ENCODE measurements at places on chromosomes 12 and 14.

DNA sequence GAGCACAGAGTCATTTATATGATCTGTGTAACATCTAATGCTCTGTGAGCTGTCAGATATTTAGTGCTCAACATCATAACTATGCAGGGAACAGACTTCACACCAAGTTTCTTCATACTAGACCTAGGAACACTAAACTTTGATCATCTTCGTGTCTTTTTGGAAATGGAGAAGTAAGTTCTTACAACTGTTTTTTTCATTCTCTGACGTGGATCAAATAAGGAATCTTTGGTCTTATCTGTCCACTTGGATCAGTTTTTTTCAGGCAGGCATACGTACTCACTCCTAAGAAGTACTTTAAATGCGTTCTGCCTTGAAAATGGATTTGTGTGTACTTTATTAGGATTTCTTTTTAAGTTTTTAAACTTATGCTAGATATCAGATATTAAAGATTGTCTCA, 191.0 kb downstream of the FBXL14 start:
- no peak for DNase-seq

DNA sequence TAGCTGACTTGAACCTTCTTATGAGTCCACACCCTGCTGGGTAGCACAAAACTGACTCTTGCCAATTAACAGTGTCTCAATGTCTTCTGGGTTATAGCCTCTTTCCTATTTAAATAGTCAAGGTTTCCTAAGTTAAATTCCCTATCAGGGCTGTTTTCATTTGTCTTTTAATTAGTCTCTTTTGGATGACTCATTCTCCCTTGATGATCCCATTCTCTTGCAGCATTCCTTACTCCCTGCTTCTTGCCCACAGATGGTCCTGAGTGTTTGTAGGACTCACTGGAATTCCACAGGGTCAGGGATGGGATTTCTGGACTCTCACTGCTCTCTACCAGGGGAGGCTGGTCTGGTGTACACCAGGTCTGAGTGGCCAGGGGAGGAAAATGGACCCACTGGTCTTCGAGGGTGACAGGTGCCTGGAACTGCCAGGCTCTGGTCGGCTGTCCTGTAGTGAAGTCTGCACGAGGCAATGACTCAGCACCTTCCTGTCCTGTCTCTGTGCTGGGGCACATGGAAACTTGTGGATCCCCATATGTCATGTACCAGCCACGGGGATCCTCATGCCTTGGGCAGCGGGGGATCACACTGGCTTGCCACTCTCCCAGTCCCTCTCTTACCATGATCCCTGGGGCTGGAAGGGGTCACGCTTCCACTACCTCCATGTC, 236.5 kb upstream of the PELI2 start:
- no peak for DNase-seq

- no peak for DNase-seq
These were observed 59.7 kb upstream of the NAP1L1 start for GRCh38 chr12:76144245-76144549.

- DNase-seq, result no peak
These were observed 133.5 kb downstream of the LLPH start for GRCh38 chr12:65997056-65997455.

- no peak for DNase-seq
These were observed 74.2 kb downstream of the KICS2 start for GRCh38 chr12:64147875-64148274.

GRCh38 chr12:94157981-94158411, 9.6 kb downstream of the PLXNC1 start:
- DNase-seq, result no peak

GRCh38 chr12:18206198-18206597, 55.1 kb upstream of the PIK3C2G start:
- no peak for DNase-seq

DNA sequence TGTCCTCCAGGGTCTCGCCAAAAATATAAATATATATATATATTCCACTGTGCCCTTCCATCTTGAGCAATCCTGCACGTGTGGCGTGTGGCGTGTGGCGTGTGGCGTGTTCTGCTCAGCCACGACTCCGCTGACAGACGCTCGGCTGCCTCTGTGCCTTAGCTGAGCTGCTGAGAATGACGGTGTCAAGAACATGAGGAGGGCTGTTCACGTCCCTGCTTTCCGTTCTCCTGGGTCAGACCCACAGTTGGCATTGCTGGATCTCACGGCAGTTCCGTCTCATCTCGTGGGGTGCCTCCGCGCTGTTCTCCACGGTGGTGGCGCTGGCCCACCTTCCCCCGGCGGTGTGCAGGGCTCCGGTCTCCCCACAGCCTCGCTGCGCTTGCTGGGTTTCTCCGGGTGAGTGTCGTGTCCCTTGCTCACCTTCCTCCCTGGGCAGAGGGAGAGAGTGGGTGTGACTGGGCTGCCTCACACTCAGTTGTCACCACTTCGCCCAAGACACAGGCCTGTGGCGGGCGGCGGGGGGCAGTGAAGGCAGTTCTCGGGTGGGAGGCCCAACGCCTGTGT, 9.4 kb downstream of the GPR132 start:
- no peak for DNase-seq

DNA sequence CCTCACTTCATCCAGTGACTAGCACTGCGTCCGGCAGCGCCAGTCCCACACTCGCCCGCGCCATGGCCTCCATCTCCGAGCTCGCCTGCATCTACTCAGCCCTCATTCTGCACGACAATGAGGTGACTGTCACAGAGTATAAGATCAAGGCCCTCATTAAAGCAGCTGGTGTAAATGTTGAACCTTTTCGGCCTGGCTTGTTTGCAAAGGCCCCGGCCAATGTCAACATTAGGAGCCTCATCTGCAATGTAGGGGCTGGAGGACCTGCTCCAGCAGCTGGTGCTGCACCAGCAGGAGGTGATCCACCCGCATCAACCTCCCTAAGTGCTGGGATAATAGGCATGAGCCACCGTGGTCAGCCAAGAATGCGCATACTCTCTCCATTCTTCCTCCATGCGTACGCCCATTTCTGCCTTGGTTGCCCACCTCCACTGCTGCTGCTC, 59.9 kb downstream of the IRF2BPL start:
- no peak for DNase-seq

GRCh38 chr14:66022526-66022925, 463.6 kb upstream of the CCDC196 start:
- DNase-seq, result no peak

DNA sequence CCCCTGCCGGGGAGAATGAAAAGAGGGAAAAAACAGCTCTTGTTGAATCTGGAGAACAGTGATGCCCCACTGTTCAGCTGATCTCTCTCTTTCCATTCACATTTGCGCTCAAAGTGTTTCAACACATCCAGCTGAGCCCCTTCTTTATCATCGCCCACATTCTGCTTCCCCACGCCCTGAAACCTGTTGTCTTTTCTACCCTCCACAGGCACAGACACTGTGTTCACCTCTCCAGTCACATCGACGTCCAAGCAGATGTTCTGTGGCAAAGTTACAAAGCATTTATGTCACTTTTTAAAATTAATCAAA, 338.7 kb downstream of the EGLN3 start:
- DNase-seq, result no peak
